ENCODE measurements at places on chromosomes 3 and 15.

- DNase-seq: no peak
Measured at GRCh38 chr3:186142393-186142932, 33.6 kb upstream of the ETV5 start.

DNA sequence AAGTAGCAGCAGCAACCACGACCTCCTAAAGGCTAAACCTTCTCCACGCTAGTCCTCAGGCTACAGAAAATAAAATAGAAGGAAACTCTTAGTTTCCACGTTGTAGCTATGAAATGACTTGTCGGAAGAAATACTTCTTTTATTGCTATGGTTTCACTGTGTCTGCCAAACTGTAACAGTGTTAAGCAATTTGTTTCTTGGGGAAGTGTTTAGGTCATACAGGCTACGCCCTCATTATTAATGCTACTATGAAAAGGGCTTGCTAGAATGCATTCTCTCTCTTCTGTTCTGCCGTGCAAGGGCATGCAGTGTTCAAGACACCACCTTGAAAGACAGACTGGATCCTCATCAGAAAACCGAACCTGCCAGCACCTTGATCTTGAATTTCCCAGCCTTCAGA is 462.7 kb downstream of the PLOD2 start:
- DNase-seq: no peak

- DNase-seq: no peak
Measured at GRCh38 chr3:46979958-46980497, 562 bp downstream of the NBEAL2 start.

- no peak for DNase-seq
Measured at GRCh38 chr3:40313975-40314860, 4.7 kb downstream of the EIF1B start.

DNA sequence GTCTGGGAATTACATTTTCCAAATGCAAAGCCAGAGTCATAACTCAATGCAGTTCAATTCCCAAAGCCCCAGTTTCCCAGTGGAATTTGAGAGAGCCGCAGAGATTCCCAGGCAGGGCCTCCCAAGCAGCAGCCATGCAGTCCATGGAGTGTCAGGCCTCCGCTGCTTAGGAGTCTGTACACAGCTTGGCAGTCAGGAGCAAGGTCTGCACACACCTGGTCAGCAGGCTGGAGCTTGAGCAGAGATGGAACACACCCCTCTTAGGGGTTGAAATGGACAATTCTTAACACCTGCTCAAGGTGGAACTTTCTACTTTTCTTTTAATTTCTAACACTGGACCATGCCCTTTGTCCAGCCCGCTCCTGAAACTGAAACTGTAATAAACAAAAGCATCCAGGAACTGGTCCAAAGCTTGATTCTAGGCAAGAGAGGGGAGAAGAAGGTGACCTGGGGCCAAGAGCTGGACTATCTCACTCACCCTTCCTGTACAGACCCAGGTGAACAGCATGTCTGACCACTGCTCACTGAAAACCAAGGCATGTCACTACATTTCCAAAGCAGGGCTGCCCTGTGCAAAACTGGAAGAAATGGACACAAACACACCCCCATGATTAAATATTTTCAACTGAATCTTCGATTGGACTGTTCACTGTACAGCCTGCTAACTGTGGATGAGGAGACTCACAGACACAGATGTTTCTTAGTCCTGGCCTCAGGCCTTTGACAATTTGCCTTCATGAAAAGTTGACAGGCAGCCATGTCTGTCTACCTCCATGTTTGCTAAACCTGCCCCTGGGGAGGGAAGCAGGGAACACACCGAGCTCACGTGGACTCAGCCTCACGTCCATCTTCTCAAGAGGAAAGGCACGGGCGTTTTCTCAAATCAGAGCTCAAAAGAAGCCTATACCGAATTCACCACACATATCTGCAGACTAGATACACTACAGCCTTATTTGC is 48.6 kb upstream of the DUSP7 start:
- DNase-seq: no peak

- DNase-seq: peak; percentile 36
Measured at GRCh38 chr3:133038089-133038730, at the start of gene TMEM108. Gene TMEM108, plus strand, starts transcription at chr3:133038391.

DNA sequence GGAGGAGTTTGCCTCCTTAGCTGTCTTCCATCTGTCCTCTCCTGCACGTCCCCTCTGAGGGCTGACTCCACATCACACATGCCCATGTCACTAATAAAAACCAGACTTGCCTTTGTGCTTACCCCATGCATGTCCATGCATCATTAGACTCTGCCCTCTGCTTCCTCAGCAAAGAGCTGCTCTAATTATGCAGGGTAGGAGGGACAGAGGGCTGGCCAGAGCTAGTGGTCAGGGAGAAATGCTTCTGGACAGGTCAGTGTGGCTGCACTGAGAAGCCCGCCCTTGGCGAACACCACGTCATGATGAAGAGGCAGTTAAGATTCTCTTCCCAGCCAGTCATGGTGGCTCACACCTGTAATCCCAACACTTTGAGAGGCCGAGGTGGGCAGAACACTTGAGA is 8.9 kb downstream of the CA12 start:
- DNase-seq: no peak

DNA sequence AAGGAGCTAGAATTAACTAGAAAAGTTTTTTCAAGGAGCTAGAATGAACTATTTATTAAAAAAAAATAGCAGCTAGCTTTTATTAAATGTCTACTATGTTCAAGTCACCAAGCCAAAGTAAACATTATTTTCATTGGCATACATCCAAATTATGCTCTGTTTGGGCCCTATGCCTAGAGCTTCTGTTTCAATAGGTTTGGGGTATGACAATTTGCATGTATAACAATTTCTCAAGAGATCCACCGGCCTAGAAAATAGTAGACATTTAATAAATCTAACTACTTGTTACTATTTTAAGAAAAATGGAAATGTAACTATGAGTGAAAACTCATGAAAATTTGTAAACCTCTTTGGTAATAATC is 8.0 kb downstream of the GABRR3 start:
- no peak for DNase-seq

GRCh38 chr3:9422712-9423424 is 25.5 kb downstream of the SETD5 start:
- DNase-seq: peak; percentile 97

GRCh38 chr3:12187448-12188327 is 29.0 kb upstream of the TIMP4 start:
- DNase-seq: peak; percentile 77

DNA sequence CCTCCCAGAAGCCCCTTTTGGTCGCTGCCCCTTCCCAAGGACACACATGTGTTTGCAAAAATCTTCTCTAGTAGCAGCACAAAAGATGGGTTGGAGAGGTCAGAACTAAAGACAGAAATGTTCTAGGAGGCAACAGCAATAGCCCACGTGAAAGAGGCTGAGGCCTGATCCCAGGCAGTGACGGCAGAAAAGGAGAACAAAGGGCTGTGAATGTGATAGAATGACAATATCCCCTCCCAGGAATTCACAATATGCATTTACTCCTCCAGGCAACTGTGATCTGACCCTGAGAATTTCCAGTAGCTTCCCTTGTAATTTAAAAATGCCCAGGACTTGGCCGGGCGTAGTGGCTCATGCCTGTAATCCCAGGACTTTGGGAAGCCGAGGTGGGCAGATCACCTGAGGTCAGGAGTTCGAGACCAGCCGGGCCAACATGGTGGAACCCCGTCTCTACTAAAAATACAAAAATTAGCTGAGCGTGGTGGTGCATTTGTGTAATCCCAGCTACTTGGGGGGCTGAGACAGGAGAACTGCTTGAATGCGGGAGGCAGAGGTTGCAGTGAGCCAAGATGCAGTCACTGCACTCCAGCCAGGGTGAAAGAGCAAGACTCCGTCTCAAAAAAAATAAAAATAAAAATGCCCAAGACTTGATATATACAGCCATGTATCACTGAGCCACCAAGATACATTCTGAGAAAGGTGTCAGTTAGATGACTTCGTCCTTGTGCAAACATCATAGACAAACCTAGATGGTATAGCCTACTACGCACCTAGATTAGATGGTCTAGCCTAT is 43.6 kb upstream of the PIAS1 start:
- no peak for DNase-seq

DNA sequence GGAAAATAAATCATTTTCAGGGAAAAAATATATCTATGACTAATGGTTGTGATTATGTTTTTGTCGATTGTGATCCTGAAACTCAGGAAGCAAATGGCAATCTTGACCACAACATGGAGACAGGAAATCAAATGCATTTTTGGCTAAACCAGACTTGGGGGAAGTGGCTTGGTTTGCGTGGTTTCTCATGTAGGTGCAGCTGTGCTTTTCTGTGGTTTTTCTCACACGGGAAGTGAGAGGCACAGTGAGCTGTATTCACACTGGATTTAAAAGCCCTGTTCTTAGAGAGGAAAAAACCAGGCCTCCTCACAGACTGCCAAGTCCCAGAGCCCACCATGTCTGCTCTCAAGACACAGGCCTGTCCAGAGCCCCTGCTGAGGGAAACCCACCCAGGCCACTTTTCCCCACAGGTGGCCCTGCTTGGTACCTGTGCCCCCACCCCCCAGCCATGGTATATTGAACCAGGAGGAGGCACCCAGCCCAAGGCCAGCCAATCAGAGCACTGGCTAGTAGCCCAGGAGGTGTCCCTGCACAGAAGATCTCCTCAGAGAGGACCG is 46.1 kb downstream of the BTD start:
- peak; percentile 20 for DNase-seq

- DNase-seq: peak; percentile 54
Measured at GRCh38 chr15:74317820-74318375, 49.5 kb downstream of the CYP11A1 start.

DNA sequence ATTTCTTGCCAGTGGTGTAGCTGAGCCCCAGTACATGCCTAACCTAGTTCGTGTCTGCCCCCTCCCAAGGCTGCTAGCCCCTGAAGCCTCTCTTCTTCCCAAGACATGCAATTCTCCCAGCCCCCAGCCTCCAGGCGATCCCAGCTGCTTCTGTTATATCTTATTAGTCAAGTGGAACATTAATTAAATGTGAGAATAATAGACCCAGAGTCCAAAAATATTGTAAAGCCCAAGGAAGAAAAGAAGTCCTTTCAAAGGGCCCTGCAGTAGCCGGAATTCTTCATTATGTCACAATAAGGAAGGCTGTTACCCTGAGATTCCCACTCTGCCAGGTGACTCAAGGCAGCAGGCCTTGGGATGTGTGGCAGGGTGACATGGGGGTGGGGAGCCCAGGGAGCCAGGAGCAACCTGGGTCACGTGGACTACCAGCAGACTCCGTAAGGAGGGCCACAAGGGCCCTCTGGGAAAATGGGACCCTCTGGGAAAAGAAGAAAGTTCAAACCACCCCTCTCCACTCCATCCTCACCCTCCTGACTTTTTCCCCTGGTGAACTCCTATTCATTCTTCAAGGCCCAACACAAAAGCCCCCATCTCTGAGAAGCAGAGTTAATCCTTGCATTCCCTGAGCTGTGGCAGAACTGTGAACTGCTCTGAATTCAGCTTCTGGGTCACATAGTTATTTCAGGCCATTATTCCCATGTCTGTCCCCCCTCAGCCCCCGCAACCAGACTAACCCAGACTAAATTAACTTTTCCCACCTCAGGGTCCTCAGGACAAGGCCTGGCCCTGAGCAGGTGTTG is 21.8 kb upstream of the TRH start:
- no peak for DNase-seq

DNA sequence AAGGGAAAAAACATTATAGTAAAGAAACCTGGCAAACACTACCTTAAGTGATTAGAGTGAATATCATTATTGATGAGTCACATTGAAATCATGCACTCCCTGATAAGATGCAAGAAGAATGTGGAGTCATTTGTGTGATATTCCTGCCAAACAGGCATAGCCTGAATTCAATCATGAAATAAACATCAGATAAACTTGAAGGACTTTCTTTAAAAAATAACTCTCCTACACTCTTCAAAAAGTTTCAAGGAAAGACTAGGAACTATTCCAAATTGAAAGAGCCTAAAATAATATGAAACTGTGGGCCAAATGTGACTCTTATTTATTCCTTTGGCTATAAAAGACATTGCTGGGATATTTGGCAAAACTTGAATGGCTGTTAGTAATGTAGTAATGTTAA is 625.7 kb upstream of the LMCD1 start:
- DNase-seq: peak; percentile 46

DNA sequence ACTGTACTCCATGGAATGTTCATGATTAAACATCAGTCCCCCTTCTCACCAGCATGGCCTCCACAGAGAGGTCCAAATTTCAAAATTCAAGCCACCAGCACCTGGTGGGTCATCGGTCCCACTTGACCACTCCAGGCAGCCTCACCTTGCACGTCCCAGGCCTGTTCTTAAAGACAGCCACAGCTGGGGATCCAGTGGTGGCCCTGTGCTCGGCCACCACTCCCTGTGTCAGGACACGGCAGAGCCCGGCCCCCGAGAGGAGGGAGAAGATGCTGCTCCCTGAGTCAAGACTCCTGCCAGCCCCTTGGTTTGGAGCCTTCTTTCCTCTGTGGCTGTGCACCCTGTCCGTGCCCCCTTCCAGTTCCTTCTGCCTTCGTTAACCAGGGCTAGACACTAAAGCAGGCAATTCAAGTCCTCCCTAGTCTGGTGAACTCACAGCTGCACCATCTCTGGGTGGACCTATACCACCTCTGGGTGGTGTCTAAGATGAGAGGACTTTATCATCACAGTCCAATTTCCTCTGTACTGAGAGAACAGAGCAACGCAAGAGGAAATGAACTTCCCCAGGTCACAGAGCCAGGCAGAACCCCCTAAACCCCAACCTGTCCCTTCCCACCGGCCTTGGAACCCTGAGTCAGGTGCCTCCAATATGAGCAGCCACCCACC is 97.1 kb downstream of the MEGF11 start:
- no peak for DNase-seq

- DNase-seq: peak; percentile 71
Measured at GRCh38 chr3:61560517-61561373, 626 bp upstream of the PTPRG start.

DNA sequence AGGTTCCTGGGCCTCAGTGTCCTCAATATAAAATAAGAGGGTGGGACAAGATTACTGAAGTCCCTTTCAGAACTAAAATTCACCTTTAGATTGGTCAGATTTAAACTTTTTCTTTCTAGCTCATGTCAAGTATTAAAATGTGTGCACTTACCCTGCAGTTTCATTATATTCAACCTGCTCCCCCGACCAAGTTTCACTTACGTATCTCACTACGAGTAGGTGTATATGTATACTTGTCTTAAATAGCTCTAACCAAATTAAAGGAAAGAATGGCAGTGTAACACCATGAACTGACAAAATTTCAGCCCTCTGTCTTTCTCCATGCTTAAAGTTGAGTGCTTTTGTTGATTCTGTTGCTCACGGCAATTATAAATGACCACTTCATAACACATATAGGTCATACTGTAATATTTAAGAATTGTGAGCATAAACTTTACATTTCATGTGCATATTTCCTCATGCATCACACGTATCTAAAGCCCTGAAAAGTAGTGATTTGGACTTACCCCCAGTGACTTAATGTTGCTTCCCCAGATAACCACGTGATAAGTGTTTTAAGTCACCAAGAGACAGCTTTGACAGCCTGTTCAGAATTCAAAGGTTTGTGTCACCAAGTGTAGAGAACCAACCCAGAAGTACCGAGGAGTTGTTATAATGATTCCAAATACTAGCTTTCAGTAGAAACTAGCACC is 70.0 kb downstream of the PGPEP1L start:
- no peak for DNase-seq

- DNase-seq: no peak
Measured at GRCh38 chr3:175304404-175304803, 445.3 kb downstream of the NAALADL2 start.

GRCh38 chr15:70121624-70122302 is 24.0 kb upstream of the TLE3 start:
- DNase-seq: peak; percentile 32

All from kidney glomerular epithelial cell (primary cell).